ENCODE measurements at places on chromosomes 11 and 22. TPM values are rescaled to one million over a fixed set of nuclear protein-coding genes. Genes with fewer than 3 reads are reported as not detected.

CSKMT gene
- 5.4 TPM for total RNA-seq

MYEOV gene
- 0.63 TPM for total RNA-seq

TIMP3 gene
- total RNA-seq: 1,244 TPM

SLC22A6 gene
- not detected for total RNA-seq

DNA sequence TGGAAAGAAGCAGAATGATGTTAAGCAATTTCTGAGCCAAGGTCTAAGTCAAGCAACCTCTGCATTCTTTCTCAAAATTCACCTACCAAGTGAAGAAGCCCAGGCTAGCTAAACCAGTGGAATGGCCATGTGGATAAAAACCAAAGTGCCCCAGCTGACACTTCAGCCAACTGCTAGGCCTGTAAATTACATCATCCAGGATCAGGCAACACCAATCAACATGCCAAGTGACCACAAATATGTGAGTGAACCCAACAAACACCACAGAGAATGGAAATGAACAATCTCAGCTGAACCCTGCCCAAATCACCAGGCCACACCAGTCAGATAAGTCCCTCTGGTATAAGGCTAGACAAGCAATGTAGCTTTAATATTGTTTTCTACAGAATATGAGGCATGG, 25.1 kb upstream of the FJX1 start:
- DNase-seq: peak; percentile 89

DNA sequence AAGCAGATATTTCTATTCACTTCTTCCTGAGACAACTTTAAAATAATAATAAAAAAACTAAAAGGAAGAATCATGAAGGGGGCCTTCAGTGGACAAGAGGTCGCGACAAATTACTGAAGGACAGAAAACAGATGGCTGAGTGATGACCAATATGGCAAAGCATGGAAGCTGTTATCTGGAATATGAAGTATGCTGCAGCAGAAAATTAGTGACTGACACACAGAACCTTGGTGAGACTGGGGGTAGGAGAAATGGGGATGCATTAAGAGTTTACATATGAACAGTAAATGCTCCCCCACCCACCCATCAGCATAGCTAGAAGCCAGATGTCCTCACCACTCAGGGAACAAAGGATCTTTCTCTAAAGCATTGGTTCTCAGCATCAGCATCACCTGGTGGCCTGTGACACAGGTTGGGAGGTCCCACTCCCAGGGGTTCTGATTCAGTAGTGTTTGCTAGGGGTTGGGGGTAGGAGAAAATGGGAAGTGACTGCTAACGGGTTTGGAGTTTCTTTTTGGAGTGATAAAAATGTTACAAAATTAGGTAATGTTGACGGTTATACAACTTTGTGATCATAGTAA, 59.7 kb downstream of the NARS2 start:
- no peak for DNase-seq

DNA sequence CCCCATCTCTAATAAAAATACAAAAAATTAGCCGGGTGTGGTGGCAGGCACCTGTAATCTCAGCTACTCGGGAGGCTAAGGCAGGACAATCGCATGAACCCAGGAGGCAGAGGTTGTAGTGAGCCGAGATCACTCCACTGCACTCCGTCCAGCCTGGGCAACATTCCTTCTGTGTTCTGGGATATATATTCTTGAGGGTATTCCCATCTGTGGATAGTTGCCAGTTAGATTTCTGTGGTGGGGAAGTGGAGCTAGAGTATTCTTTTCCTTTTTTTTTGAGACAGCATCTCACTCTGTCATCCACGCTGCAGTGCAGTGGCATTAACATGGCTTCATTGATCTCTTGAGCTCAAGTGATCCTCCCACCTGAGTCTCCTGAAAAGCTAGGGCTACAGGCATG, 9.1 kb upstream of the ZNF74 start:
- no peak for DNase-seq

DNA sequence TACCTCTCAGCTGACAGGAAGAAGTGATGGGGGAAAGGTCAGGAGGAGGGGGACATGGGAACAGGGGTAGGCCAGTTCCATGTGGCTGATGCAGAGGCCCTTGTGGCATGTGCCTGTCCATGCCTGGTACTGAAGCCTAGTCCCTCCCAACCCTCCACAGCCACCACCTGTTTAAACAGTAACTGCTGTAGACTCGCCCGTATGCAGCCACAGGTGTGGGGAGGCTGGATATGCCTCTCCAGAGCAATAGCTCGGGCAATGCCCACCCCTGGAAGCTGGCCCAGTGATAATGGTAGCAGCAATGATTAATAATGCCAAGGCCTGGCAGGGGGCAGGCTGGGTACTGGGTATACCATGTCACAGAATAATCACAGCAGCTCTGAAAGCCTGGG, 2.3 kb downstream of the SMTN start:
- DNase-seq: no peak

- no peak for DNase-seq
Observed at GRCh38 chr11:110455718-110456117, 26.0 kb downstream of the FDX1 start.

DNA sequence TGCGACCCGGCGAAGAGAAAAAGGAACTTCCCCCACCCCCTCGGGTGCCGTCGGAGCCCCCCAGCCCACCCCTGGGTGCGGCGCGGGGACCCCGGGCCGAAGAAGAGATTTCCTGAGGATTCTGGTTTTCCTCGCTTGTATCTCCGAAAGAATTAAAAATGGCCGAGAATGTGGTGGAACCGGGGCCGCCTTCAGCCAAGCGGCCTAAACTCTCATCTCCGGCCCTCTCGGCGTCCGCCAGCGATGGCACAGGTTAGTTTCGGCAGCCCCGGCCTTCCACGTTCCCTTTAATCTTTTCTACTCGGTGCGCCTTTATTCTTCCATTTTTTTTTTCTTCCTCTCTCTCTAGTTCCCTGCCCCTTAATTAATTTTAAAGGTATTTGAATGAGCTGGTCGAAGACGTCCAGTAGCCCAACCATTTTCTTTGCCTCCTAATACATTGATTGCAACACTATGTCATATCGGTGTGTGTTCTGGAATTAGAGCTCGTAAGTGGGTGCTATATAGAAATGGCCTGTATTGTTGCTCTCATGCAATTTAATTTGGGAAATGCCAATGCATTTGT, 537 bp downstream of the EP300 start:
- peak; percentile 69 for DNase-seq

- DNase-seq: no peak
Observed at GRCh38 chr11:117979481-117980211, 6.5 kb upstream of the IL10RA start.

- DNase-seq: no peak
Observed at GRCh38 chr22:40324468-40325305, 21.6 kb upstream of the ADSL start.

DNA sequence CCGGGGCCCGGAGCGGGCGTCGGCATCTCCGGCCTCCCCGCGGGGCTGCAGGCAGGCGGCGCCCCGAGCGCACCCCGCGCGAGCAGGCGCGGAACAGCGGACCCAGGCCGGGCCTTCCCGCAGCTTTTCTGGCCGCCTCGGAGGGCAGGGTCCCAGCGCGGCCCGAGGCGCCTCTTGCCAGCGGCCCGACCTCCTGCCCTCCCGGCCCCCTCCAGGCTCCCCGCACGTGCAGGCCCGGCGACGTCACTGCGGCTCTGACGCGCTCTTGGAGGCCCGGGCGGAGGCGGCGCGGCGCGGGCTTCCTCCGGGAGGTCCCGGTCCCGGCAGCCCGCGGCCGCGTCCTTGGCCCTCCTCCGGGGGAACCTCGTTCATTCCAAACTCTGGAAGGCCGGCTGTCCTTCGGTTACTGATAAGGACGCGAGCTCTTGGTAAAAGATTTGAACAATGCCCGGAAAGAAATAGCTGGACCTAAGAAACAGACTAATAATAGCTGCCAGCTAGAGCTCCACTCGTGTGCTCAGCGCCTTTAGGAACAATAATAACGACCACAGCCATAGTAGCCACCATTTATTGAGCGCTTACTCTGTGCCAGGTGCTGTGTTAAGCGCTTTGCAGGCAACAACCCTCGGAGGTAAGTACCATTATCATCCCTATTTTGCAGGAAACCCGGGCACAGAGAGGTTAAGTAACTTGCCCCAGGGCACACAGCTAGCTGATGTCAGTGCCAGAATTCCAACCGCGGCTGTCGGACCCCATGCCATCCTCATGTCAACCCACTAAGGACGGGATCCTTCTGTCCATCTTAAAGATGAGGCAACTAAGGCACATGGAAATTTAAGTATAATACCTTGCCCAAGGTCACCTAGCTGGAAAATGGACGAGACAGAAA, 39.1 kb upstream of the CREB3L1 start:
- peak; percentile 87 for DNase-seq
